ENCODE measurements at places on chromosomes 16 and 17.

DNA sequence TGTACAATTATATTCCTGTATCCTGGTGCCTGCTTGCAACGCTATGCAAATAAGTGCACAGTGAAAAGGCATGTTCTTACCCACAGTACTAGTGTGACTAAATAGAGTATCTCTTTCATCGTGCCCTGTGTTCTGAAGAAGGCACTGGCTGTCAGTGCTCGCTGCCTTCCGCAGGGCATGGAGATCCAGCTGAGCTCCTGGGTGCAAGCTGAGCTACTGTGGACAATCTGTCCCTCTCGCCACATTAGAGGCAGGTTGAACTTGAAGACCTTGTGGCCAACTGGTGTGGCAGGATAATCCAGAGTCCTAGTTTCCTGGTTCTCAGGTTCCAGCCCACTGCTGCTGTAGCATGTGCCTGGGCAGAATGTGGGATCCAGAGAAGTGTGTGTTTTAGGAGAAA lies 1.9 kb upstream of the ST6GALNAC1 start:
- peaks cover 5% of the 10 kb centered on the region for H3K27me3 ChIP-seq
- H3K36me3 ChIP-seq = peaks cover 2% of the 10 kb centered on the region
- no peak overlapping the region for H3K4me3 ChIP-seq
- no peak overlapping the region for H3K27ac ChIP-seq
- no peak for DNase-seq

- H3K4me1 ChIP-seq = peaks cover 43% of the 10 kb centered on the region
- peak overlapping the region; percentile 98 for H3K27ac ChIP-seq
- peaks cover 3% of the 10 kb centered on the region for H3K36me3 ChIP-seq
- H3K4me3 ChIP-seq = peak overlapping the region; percentile 70
- no peak for DNase-seq
Measured at GRCh38 chr17:16417896-16418684, 2.7 kb downstream of the TRPV2 start.

GRCh38 chr16:14354561-14355351 lies 275.3 kb downstream of the PARN start:
- peak overlapping the region; percentile 83 for H3K4me3 ChIP-seq
- DNase-seq = no peak
- peaks cover 15% of the 10 kb centered on the region for H3K4me1 ChIP-seq
- H3K27ac ChIP-seq = no peak overlapping the region
- H3K27me3 ChIP-seq = peaks cover 8% of the 10 kb centered on the region

DNA sequence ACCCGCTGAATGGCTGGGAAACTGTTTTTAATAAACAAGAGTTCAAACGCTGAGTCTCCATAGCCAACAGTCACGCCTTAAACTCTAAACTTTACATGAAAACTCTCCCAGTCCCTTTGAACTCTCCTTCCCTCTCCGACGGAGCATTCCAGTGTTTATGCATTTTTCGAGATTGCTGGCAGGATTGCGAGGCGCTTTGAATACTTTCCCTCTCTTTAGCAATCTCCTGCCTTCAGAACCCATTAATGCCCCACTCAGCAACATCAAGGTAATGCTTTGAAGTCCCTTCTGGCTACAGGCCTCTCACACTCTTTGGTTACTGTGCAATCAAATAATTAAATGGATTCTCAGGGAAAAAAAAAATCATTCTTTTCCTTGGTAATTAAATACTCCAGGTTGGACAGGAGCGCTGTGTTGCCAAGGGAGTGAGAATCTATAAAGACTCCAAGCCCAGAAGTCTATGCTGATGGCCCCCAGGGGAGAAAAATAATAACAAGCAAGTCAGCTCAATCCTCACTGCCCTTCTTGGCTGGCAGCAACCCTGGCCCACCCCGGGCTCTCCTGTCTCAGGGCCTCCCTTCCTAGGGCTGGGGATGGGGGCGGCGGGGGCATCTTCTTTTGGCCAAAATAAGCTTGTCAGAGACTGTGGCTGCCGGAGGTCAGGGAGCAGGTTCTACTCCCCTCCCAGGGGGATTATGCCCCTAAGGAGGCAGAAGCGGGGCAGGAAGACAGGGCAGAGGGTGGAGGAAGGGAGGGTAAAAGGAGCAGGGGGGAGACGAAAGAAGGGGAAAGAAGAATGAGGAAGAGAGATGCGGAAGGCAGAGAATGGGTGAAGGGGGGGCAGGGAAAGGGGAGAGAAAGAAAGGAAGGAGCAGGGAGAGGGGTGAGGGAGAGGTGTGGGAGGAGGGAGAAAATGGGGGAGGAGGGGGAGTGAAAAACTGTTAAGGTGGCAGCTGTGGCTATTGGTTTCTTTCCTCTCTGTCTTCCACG lies 45.2 kb downstream of the AXIN2 start:
- DNase-seq = no peak
- peaks cover 15% of the 10 kb centered on the region for H3K4me1 ChIP-seq
- H3K36me3 ChIP-seq = no peaks in the 10 kb centered on the region
- H3K27ac ChIP-seq = peak overlapping the region; percentile 29
- H3K27me3 ChIP-seq = peaks cover 5% of the 10 kb centered on the region

- no peak overlapping the region for H3K4me3 ChIP-seq
- no peak for DNase-seq
- H3K27me3 ChIP-seq = no peaks in the 10 kb centered on the region
- no peak overlapping the region for H3K27ac ChIP-seq
- H3K4me1 ChIP-seq = no peaks in the 10 kb centered on the region
Measured at GRCh38 chr16:11833951-11834695, 17.2 kb downstream of the RSL1D1 start.

DNA sequence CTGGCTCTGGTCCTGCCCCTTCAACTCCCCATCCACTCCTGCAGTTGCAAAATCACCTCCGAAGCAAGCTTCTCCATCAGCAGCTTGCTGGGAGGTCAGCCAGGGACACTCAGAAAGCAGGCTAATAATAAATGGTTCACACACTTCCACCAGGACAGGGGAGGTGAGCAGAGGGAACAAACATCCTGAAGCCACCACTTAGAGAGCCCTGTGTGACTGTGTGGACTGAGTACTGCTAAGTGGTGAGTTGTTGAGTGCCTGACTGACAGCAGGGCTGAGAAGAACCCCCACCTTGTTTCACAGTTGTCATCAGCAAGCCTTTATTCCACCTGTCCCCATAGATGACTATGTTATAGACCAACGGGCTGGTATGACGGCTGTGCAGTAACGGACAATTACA lies 213.9 kb downstream of the CBLN1 start:
- no peak overlapping the region for H3K27ac ChIP-seq
- H3K4me3 ChIP-seq = no peak overlapping the region
- no peaks in the 10 kb centered on the region for H3K4me1 ChIP-seq

DNA sequence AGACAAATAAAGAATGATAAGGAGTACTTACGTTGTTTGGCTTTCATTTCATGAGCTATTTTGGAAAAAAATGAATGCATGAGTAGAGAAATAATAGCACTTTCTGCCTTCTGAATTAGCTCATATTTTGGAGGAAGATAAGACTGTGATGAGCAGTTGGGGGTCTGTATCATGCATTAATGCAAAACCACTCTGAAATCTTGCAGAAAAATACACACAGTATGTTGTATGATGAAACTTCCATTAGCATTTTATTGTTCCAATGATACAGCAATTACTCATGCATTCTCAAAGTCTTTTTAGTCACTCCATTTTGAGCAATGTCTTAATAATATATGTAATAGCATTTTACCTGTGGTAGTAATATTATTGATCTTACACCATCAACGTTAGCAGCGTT lies 571.0 kb downstream of the CDH8 start:
- H3K27ac ChIP-seq = no peak overlapping the region
- no peak overlapping the region for H3K4me3 ChIP-seq
- no peak for DNase-seq
- H3K27me3 ChIP-seq = no peaks in the 10 kb centered on the region
- no peaks in the 10 kb centered on the region for H3K4me1 ChIP-seq

- H3K4me1 ChIP-seq = no peaks in the 10 kb centered on the region
- no peak overlapping the region for H3K27ac ChIP-seq
- peaks cover 6% of the 10 kb centered on the region for H3K27me3 ChIP-seq
- no peaks in the 10 kb centered on the region for H3K36me3 ChIP-seq
Measured at GRCh38 chr16:49644145-49644463, 211.8 kb downstream of the ZNF423 start.

DNA sequence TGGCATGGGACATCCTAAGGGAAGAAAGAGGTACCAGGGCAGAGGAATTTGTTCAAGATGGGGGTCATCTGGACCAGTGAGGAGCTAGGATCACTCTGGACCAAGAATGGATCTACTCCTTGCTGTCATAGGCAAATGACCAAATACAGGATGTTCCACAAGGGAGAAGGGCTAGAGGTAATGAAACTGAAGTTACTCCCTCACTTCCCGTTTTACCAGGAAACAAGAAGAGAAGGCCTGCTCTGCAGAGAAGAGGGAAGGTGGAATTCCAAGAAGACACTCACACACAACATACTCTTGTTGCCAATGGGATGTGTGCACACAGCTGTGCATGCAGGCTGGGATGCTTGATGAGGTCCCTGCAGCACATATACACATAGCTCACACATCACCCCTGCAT lies 38.6 kb downstream of the NEUROD2 start:
- H3K27me3 ChIP-seq = no peaks in the 10 kb centered on the region
- no peak overlapping the region for H3K27ac ChIP-seq
- H3K4me3 ChIP-seq = no peak overlapping the region
- peaks cover 2% of the 10 kb centered on the region for H3K4me1 ChIP-seq

DNA sequence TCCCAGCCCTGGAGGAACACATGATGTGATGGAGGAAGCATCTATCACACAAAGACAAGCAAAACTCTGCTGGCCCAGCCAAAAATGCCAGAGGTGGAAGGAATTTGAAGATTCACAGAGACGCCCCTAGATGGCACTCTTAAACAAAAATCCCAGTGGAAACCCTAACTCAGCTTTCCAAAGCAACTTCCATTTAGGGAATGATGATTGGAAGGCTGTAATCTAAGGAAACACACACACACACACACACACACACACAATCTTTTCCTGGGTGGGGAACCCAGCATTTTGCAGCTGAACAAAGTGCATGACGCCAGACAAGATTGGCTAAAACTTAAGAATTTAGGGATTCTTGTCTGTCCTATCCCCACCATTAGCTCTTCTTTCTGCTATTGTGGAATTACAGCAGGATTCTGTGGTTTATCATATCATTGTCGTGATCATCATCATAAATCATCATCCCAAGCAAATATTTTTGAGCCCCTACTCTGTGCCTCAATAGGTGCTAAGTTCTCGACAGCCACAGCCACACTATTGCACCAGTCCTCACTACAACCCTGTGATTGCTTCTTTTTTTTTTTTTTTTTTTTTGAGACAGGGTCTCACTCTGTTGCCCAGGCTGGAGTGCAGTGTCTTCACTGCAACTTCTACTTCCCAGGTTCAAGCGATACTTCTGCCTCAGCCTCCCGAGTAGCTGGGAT lies 1.6 kb upstream of the LDAF1 start:
- no peaks in the 10 kb centered on the region for H3K27me3 ChIP-seq
- peak overlapping the region; percentile 47 for H3K4me3 ChIP-seq
- H3K36me3 ChIP-seq = no peaks in the 10 kb centered on the region

DNA sequence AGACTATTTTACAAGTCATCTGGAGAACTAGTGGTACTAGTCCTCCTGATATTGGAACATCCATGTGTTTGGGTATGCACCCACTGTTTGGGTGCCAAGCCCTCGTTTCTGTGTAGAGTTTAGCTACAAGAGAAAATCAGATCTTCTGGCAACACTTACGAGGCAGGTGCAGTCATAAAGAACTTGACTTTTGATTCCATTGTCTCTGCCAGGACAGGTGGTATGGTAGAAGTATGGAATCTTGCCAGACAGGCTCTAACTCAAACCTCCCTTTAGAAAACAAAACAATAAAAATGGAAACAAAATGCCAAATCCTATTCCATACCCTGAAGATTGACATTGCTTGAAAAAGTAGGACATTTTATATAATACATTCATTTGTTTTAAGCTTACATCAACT lies 16.0 kb downstream of the RNF43 start:
- H3K4me3 ChIP-seq = no peak overlapping the region
- no peaks in the 10 kb centered on the region for H3K27me3 ChIP-seq
- no peak for DNase-seq
- H3K36me3 ChIP-seq = no peaks in the 10 kb centered on the region
- H3K27ac ChIP-seq = no peak overlapping the region
- H3K4me1 ChIP-seq = peaks cover 5% of the 10 kb centered on the region

DNA sequence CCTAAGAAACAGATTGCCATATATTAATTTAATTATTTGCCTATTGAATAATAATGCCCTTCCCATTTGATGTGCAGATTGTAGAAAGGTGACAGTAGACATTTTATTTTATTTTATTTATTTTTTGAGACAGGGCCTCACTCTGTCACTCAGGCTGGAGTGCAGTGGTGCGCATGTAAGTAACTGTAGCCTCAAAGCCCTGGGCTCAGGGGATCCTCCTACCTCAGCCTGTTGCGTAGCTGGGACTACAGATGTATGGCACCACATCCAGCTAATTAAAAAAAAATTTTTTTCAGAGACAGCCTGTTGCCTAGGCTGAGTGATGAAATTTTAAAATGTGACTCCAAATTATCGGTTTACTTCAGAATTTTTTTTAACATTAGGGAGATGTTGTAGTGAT lies 1110.0 kb upstream of the EEF2KMT start:
- no peaks in the 10 kb centered on the region for H3K36me3 ChIP-seq
- H3K27me3 ChIP-seq = no peaks in the 10 kb centered on the region
- no peak for DNase-seq
- no peak overlapping the region for H3K4me3 ChIP-seq
- H3K4me1 ChIP-seq = no peaks in the 10 kb centered on the region

- H3K27me3 ChIP-seq = peaks cover 9% of the 10 kb centered on the region
- no peak overlapping the region for H3K27ac ChIP-seq
- H3K4me3 ChIP-seq = no peak overlapping the region
Measured at GRCh38 chr17:42438600-42439567, 15.8 kb upstream of the CAVIN1 start.

DNA sequence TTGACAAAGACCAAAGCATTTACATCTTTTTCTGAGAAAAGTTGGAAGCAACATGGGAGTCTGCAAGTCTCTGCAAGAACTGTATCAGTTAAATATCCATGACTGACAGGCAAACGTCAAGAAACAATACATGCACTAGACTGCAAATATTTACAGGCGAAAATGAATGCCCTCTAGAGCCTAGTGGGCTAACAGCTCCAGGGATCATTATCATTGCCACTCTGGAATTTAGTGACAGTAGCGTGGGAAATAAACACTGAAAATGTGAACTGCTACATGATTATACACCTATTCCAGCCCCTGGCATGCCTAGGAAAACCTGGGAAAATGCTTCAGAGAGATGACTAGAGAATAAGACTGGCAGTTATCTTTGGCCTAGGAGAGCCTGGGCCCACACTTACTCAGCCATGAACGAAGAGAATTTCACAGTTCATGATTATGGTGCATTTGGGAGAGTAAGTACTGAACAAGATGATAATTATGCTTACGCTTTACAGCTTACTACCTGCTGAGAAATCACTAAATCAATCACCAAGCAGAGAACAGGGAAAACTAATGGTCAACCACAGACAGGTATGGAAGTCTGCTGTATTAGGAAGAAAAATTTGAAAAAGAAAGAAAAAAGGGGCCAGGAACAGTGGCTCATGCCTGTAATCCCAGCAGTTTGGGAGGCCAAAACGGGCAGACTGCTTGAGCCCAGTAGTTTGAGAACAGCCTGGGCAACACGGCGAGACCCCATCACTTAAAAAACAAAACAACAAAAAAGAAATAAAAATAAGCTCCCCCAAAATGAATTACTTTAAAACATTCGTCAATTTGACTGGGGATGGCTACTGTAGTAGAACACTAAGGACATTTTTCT lies 66.6 kb upstream of the CLEC18B start:
- DNase-seq = no peak
- peak overlapping the region; percentile 61 for H3K27ac ChIP-seq
- peaks cover 10% of the 10 kb centered on the region for H3K4me1 ChIP-seq
- H3K4me3 ChIP-seq = no peak overlapping the region
- H3K36me3 ChIP-seq = peaks cover 4% of the 10 kb centered on the region

- no peak for DNase-seq
- H3K27ac ChIP-seq = no peak overlapping the region
- no peaks in the 10 kb centered on the region for H3K36me3 ChIP-seq
- peak overlapping the region; percentile 69 for H3K4me3 ChIP-seq
Measured at GRCh38 chr17:52159246-52160135, 977 bp upstream of the CA10 start.
